GM04503 (cell line): ENCODE measurements at places on chromosomes 1 and 21.

DNA sequence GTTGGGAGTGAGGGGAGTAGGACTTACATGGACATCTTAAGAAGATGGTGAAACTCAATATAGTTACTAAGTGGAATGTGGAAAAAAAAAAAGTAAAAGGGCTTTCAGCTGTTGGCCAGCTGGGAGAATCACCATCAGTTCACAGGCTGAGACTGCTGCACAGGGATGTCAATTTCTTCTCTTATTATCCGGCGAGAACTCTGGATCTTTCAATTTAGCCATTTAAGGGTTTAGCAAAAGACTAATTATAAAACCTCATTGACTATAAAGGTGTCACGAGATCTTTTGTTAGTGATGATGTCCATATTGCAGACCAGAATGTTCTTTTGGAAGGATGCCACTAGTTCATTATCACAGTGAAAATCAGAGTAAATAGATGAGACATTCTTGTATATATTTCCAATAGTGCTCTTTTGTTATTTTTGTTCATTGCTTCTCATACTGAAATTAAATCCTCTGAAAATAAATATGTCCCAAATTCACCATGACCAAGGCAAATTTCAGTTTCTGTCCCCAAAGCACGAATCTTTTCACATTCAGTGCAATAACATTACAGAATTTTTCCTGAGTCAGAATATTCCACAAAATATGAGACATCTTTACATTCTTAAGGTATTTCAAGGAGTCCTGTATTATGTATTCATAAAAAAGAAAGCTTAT is 266.1 kb downstream of the DNM3 start:
- no peak for DNase-seq

DNA sequence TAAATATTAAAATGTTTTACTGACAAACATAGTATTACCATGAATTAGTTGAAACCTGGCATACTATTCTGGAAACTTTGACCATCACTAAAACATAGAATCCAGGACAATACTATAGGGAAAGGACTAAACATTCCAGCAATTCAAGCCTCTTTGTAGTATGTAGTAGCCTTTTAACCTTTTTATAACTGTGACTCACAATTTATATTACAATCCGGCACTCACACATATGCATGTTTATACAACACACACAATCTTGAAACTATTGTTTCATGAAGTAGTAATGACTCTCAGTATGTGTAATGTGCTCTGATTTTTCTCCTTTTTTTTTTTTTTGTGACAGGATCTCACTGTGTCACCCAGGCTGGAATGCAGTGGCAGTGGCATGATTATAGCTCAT is 64.3 kb downstream of the ANKRD13C start:
- DNase-seq = no peak

- no peak for DNase-seq
Observed at GRCh38 chr21:34072145-34073031, 990 bp upstream of the MRPS6 start.

- DNase-seq = no peak
Observed at GRCh38 chr1:15331734-15332133, 78.0 kb upstream of the EFHD2 start.

DNA sequence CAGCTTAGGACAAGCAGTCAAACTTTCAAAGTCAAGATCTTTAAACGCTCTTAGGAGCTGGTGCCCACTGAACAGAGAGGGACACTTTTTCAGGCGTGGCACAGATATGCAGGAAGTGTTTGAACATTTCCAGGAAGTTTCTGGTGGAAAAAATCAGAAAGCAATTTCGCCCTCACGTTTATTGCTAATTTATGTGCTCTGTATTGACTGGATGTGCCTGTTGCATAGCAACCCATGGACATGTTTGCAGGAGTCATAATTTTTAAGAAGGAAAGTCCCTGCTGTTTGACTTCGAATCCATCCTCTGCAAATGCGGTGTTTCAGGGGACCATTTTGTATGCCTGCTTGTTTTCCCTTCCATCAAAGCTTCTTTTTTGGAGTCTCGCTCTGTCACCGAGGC is 239.9 kb upstream of the IRF2BP2 start:
- DNase-seq = no peak

DNA sequence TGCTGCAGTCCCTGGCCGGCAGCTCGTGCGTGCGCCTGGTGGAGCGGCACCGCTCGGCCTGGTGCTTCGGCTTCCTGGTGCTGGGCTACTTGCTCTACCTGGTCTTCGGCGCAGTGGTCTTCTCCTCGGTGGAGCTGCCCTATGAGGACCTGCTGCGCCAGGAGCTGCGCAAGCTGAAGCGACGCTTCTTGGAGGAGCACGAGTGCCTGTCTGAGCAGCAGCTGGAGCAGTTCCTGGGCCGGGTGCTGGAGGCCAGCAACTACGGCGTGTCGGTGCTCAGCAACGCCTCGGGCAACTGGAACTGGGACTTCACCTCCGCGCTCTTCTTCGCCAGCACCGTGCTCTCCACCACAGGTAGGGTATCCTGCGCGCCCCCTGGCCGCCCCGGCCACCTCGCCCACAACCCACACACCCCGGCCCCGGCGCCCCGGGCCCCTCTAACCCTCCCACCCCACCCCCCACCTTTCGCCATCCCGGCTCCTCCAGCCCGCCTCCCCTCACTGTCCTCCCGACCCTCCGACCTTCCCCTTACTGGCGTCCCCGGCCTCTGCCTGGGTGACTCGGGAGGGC is 352 bp downstream of the KCNK1 start:
- no peak for DNase-seq

- no peak for DNase-seq
Observed at GRCh38 chr1:46581681-46582455, 22.2 kb downstream of the MKNK1 start.

GRCh38 chr1:81032374-81032773 is 768.4 kb upstream of the ADGRL2 start:
- DNase-seq = no peak

DNA sequence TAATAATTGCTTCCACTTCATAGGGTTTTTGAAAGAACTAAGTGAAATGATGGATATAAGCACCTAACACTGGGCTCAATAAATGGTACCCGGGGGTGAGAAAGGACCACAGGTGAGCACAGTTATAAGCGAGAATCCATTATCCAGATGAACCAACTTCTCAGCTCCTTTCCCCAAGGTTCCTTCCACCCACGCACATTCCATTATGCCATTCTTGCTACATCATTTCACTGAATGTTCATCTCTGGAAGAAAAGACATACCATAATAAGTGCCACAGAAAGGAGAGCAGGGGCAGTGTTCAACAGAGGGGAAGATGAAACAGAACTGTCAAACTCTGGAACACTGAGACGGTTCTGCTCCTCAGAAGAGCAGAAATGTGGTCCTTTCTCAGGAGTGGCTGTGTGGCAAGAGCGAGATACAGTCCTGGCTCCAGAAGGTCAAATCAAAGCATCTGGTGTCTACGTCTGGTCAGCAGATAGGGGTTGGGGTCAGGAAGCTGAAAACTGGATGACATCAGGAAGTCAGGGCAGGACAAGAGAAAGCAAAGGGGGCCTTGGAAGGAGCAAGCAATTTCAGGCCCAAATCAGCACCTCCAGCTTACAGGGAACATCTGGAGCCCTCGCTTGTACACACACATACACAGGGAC is 255.4 kb upstream of the TMEM51 start:
- no peak for DNase-seq

- DNase-seq = no peak
Observed at GRCh38 chr1:235315735-235316134, 12.2 kb downstream of the ARID4B start.
